SJSA1 (cell line): ENCODE measurements at places on chromosomes 3 and 15. TPM values are rescaled to one million over a fixed set of nuclear protein-coding genes. Genes with fewer than 3 reads are reported as not detected.

GRCh38 chr15:43932907-43933306, 106.1 kb downstream of the WDR76 start:
- H3K36me3 ChIP-seq, result no peaks in the 10 kb centered on the region
- H3K27me3 ChIP-seq, result no peaks in the 10 kb centered on the region
- DNase-seq, result no peak
- H3K27ac ChIP-seq, result no peak overlapping the region
- 0 out of 2 replicates have a peak, but pooled peaks cover 3% of the 10 kb centered on the region for H3K4me1 ChIP-seq

The TLR9 gene
- not detected in 2 replicates for total RNA-seq

DNA sequence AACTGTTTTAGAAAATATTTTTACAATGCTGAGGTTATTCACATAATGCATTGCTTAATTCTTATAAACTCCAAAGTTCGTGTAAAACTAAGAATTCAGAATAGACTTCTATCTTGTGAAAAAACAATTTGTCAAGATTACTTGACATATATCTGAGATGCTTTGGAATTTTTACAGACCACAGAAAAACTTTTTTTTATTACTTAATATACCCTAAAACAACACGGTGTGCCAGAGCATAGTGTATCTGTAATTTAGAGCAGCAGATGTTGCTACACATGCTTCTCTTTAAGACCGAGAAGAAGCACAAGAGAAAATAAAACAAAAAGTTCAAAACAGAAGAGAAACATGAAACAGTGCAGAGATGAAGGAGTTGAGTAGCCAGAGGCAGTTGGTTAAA, 26.4 kb downstream of the ASB7 start:
- H3K4me1 ChIP-seq, result no peaks in the 10 kb centered on the region
- peaks cover 22% of the 10 kb centered on the region for H3K36me3 ChIP-seq
- no peak overlapping the region for H3K27ac ChIP-seq
- no peak for DNase-seq

DNA sequence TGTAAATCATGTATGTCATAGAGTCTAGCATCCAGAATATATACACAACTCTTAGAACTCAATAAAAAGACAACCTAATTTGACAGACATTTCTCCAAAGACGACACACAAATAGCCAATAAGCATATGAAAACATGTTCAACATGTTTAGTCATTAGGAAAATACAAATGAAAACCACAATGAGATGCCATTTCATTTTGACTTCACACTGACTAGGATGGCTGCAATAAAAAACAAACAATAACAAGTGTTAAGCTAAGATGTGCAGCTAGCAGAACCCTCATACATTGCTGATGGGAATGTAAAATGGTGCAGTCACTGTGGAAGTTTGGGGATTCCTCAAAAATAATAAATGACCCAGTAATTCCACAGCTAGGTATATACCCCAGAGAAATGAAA, 16.4 kb downstream of the SPG11 start:
- H3K36me3 ChIP-seq, result peaks cover 59% of the 10 kb centered on the region
- H3K4me3 ChIP-seq, result no peak overlapping the region
- H3K4me1 ChIP-seq, result no peaks in the 10 kb centered on the region
- H3K27me3 ChIP-seq, result no peaks in the 10 kb centered on the region
- H3K27ac ChIP-seq, result no peak overlapping the region

The TNK2 gene
- total RNA-seq, result 1.8 and 2.2 TPM in 2 replicates

- H3K4me1 ChIP-seq, result peaks cover 6% of the 10 kb centered on the region
- no peak for DNase-seq
- no peak overlapping the region for H3K4me3 ChIP-seq
These were observed 67.8 kb downstream of the UBP1 start for GRCh38 chr3:33372218-33373081.

GRCh38 chr3:115415246-115415996, 207.9 kb upstream of the GAP43 start:
- H3K4me3 ChIP-seq, result no peak overlapping the region
- H3K27me3 ChIP-seq, result no peaks in the 10 kb centered on the region
- H3K36me3 ChIP-seq, result no peaks in the 10 kb centered on the region

DNA sequence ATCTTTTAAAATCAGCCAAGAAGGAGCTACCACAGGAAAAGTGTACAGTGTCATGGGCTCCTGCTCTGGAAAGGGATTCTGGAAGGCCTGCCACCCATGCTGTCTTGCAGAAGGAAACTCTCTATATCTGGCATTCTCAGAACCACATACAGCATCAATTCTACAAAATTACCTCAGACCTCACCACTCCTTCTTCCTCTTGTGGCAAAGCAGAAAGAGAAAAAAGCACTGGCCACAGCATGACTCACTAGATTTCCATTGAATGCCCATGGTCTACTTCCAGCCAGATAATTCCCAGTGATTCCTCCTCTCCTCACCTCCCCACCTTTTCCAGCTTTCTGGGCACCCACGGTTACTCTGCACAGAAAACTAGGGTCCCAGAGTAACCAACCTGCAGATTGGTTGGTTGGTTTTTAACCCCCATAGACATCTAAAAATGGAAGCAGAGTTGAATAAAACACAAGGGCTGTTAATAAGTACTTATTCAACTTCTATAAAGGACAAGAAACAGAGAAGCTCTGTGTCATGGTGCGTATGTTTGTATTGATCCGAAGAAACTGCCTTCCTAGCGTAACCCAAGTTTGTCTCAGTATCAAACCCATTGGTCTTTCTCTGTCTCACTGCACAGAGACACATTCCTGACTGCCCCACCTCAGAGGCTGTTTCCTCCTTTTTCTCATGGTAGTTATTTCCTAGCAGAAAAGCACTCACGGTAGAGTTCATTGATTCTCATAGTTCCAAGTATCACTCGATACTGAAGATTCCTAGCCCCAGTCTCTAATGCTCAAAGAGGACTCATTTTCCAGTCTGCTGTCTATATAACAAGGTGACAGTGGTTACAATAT, 67.7 kb downstream of the LDHAL6B start:
- H3K4me3 ChIP-seq, result no peak overlapping the region
- DNase-seq, result peak; percentile 67
- H3K4me1 ChIP-seq, result peaks cover 21% of the 10 kb centered on the region

The ALG3 gene
- 26.4 and 30.1 TPM in 2 replicates for total RNA-seq

GRCh38 chr3:136989781-136990524, 32.2 kb downstream of the IL20RB start:
- H3K4me3 ChIP-seq, result no peak overlapping the region
- no peaks in the 10 kb centered on the region for H3K36me3 ChIP-seq
- H3K27me3 ChIP-seq, result no peaks in the 10 kb centered on the region
- DNase-seq, result no peak
- no peaks in the 10 kb centered on the region for H3K4me1 ChIP-seq

The GASK1A gene
- total RNA-seq, result not detected in 2 replicates

The ST8SIA2 gene
- 3.9 and 5.7 TPM in 2 replicates for total RNA-seq

DNA sequence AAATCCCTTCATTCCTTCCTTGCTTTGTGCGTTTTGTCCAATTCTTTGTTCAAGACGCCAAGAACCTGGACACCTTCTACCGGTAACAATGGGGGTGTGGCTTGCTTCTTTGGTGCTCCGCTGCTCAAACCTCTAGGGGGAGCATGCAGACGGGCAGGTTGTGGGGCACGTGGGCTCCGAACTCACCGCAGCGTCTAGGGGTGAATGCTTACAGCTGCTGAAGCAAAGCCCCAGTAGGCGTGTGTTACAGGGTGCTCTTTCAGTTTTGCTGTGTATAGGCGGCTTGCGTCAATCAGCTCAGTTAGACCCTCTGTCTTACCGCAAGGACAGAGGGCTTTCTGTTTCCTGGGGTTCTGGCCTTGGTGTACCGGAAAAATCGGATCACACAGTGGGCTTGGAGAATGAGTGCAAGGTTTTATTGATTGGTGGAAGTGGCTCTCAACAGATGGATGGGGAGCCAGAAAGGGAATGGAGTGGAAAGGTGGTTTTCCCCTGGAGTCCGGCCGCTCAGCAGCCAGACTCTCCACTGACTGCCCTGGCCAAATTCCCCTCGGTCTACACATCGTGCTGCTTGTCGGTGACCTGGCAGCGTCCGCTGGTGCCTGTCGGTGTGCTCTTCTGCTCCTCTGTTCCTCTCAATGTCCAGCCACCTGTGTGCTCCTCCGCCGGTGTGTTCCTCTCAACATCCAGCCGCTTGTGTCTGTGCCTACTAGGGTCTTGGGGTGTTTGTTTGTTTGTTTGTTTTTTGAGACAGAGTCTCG, 1.2 kb upstream of the LRRC34 start:
- H3K4me1 ChIP-seq, result peaks cover 7% of the 10 kb centered on the region; the same call in 1 of the 2 replicates

- no peaks in the 10 kb centered on the region for H3K27me3 ChIP-seq
- peaks cover 3% of the 10 kb centered on the region; the same call in 1 of the 2 replicates for H3K4me1 ChIP-seq
- DNase-seq, result no peak
- H3K36me3 ChIP-seq, result no peaks in the 10 kb centered on the region
- no peak overlapping the region for H3K4me3 ChIP-seq
These were observed 172.6 kb downstream of the FMN1 start for GRCh38 chr15:33021806-33022389.

The SLC22A14 gene
- not detected in 2 replicates for total RNA-seq

The CCDC33 gene
- not detected in 2 replicates for total RNA-seq

DNA sequence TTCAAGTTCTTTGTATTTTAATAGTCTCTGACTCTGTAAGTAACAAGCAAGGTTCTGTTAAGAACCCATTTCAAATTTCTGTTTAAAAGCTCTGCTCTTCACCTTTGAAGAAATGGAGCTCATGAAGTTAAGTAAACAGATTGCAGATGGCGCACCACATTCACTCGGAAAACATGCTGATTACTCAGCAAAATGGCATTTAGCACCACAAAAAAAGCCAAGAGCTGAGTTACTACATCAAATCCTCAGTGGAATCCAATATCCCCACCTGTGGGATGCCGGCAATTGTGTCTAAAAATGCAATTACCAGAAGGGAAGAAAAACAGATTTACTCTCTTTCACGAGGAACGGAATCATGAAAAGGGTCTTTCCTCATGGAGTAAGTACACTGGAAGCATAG, 758.0 kb downstream of the NTRK3 start:
- no peaks in the 10 kb centered on the region for H3K4me1 ChIP-seq
- H3K36me3 ChIP-seq, result no peaks in the 10 kb centered on the region
- no peaks in the 10 kb centered on the region for H3K27me3 ChIP-seq
- no peak overlapping the region for H3K27ac ChIP-seq
- H3K4me3 ChIP-seq, result no peak overlapping the region
- peak; percentile 19 for DNase-seq

DNA sequence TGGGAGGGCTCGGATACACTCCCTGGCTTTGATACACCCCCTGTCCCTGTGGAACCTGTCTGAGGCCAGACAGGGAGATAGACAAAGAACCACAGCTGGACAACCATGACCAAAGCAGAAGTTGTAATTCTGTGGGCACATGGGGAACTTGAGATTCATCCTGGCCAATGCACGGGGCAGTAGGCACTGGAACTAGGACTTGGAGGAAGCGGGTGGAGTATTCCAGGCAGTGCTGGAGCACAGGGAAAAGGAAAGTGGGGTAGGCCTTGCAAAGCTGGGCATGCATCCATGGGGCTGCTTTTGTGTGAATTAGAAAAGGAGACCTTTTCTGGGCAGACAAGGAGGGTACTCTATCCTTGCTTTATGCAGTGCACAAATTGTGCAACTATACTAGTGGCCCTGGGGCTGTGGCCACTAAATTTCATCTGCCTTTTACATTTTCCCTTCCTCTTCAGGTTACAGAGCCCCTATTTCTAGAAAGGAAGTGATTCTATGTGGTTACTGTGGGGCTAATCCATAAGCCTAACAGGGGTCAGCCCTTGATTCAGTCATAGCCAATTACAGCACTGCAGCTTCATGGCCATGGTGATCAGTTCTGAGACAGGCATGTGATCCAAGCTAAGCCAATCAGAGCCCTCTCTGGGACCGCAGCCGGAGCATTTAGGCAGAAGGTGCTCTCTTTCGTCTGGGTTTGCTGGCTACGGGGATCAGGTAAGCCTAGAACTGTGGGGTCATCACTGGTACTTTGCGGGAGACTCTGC, 21.0 kb downstream of the CRABP1 start:
- DNase-seq, result no peak
- H3K4me1 ChIP-seq, result no peaks in the 10 kb centered on the region
- no peak overlapping the region for H3K27ac ChIP-seq
- no peak overlapping the region for H3K4me3 ChIP-seq
- 0 out of 2 replicates have a peak, but pooled peaks cover 12% of the 10 kb centered on the region for H3K27me3 ChIP-seq

GRCh38 chr3:78871048-78871447, 896.8 kb downstream of the ROBO1 start:
- no peak overlapping the region for H3K27ac ChIP-seq
- no peak overlapping the region for H3K4me3 ChIP-seq
- no peak for DNase-seq
- no peaks in the 10 kb centered on the region for H3K36me3 ChIP-seq
- H3K27me3 ChIP-seq, result no peaks in the 10 kb centered on the region

DNA sequence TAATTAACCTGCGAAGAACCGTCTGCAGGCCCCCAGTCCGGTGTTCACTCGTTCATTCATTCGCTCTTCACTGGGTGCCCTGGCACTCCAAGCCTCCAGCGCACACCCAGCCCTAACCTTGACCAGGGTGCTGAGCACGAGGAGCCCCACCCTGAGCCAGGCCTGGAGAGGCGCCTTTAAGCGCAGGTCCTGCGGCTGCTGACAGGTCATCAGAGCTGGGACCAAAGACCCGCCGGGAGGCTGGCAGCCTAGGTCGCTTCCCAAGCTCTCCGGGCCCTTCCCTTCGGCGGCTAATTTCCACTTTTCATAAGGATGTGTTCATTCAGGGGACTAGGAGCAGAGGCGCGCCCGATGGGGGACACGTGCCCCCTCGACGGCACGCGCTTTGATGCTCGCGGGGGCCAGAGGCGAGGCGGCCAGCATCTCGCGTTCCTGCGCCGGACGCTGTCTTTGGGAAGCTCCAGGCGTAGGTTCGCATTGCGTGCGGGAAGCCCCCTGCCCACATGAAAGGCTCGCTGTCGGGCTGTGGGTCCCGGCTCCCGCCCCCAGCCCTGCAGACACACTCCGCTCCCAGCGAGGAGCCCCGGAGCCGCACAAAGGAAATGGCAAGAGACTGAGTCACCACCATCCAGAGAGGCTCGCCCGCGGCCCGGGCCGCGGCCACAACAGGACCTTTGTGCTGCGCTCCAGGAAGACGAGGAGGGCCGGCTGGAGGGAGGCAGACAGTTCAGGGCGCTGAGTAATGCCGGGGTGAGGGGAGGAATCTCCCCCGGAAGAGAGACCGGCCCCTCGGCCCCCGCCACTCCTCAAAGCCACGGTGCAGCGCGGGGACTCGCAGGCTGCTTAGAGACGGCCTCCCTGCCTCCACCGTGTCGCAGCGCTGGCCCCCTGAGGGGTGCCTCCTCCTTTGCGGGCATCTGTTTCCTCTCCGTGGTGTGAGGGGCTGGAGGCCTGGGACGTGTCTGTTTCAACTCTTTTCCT, 266.4 kb upstream of the HES1 start:
- no peak overlapping the region for H3K4me3 ChIP-seq
- no peaks in the 10 kb centered on the region for H3K36me3 ChIP-seq
- peak; percentile 91 for DNase-seq

DNA sequence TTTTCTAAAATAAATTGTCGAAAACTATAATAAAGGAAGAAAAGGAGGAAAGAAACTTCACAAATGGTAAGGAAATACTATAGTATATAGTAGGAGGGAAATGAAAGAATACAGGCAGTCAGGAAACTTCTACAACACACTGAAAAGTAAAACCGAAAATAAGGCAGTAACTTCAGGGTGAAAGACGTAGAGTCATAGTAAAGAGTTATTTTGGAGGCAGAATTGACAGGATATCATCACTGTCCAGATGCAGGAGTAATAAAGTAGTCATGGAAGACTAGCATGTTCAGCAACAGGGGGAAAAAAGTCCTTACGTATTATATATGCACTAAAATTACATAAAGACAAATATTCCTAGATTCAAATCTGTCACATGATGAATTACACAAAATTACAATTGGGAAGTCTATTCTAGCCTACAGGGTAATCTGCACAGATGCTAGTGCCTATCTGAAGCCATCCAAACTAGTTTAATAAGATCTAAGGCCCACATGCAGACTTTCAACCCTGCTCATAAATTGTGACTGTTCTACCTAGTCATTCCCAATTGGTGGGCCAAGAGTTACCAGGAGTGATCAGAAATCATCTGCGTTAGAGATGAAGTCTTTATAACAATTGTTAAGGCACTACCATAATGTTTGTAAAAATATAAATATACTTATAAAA, 14.0 kb downstream of the VPS13C start:
- no peaks in the 10 kb centered on the region for H3K36me3 ChIP-seq
- no peak for DNase-seq
- no peak overlapping the region for H3K4me3 ChIP-seq
